Glomerular endothelial cell (primary cell): ENCODE measurements at places on chromosomes 3 and 15. TPM values are rescaled to one million over a fixed set of nuclear protein-coding genes. Genes with fewer than 3 reads are reported as not detected.

- no peak for DNase-seq
Observed at GRCh38 chr3:187085933-187086332, 53.4 kb downstream of the RPL39L start.

Gene CNTN4
- 0.12 and 0.19 TPM in 2 replicates for total RNA-seq

DNA sequence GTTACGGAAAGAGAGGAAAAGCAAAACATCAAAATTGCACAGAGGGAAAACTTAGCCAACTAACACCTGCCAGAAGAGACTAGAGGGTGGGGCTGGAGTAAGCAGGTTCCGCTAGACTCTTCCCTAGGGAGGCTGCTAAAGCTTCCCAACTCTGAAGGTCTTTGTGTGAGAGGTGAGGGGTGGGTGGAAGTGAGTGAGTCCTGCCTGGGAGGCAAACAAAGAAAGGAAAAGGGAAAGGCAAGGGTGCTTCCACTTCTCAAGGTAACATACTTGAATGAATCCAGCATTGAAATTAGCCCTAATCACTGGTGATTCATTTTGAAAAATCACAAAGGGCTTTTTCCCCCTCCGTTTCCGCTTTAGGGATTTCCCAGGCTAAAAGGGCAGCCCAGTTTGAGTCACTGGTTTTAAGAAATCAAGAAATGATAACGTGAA, 220.5 kb upstream of the ADAMTS9 start:
- no peak for DNase-seq

DNA sequence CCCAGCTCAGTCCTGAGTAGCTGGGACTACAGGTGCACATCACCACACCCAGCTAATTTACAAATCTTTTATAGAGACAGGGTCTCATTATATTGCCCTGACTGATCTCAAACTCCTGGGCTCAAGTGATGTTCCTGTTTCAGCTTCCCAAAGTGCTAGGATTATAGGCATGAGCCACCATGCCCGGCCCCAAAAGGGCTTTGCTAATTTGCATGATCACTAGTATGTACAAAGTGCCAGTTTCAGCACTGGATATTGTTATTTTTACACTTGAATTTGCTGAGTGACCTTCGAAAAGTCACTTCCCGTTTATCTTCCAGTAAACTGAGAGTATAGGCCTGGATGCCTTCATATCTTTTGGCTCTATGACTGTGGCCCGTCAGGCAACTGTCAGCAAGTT, 12.2 kb downstream of the CLN6 start:
- DNase-seq: no peak

DNA sequence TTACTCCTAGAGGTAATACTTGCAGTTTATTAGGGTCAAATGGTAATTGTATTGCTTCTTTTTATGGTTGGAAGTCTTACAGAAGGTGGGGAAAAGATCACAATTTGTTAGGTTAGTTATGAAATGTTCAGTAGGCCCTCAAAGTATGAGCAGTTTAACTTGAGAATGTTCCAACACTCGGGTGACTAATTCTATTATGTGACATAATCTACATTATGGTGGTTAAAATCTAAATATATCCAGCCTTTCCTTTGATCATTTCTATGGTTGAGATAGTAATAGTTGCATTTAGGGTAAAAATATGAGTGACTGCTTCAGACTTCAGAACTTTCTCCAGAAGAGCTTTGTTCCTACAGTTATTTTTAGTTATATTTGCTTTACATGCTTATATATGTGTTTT, 19.6 kb upstream of the FBXO22 start:
- no peak for DNase-seq

Gene SAMMSON
- not detected in 2 replicates for total RNA-seq

Gene DNAJA4
- 10.2 and 12.2 TPM in 2 replicates for total RNA-seq

Gene ZNF501
- total RNA-seq: 2.2 and 4.0 TPM in 2 replicates

Gene SYNPR
- not detected in 2 replicates for total RNA-seq

Gene CCDC174
- total RNA-seq: 5.5 and 11.4 TPM in 2 replicates

DNA sequence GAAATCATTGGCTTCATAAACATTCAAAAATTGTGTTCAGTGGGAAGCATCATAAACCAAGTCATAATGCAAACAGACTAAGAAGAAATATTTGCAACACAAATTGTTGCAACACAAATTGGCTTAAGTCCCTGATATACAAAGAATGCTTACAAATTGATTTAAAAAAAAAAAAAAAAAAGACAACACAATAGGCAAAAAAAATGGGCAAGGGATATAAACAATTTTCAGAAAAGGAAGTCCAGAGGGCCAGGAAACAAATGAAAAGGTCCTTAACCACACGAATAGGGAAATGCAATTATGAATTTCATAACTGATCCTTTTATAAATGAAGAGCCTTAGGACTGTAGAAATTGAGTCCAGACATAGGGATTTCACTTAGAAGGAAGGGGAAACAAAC, 98.9 kb downstream of the LRRK1 start:
- DNase-seq: no peak

Gene ROPN1
- total RNA-seq: not detected in 2 replicates

DNA sequence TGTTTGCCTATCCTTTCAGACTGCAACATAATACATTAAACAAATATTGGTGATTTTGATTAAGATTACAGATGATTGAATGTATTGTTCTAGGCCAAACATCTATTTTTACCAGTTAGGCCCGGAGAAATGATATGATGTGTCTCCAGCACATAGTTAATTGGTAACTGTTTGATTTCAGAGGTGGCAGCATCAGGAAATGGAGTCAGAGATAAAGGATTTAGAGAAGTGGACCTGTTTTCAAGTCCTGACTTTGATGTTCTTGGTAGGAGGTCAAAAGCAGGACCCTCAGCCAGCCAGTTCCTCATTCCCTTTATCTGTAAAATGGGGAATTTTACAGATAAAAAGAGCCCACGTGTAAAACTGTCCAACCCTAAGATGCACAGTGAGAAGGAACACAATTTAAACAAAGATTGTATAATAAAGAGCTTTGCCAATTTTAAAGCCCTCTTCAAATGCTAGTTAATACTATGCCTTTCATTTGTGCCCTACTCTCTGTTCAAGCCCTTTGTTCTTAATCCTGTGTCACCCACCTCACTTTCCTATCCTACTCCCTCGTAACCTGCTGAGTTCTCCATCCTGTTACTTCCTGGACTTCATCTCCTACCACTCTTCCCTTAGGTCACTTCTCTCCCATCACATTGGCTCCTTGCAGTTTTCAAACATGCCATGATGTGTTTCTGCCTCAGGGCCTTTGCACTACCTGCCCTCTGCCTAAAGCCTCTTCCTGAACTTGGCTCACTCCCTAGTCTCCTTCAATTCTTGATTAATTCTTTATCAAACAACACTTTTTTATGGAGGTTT, 2.5 kb downstream of the TMEM212 start:
- DNase-seq: no peak

- DNase-seq: no peak
Observed at GRCh38 chr3:37029111-37029510, 35.8 kb downstream of the MLH1 start.

DNA sequence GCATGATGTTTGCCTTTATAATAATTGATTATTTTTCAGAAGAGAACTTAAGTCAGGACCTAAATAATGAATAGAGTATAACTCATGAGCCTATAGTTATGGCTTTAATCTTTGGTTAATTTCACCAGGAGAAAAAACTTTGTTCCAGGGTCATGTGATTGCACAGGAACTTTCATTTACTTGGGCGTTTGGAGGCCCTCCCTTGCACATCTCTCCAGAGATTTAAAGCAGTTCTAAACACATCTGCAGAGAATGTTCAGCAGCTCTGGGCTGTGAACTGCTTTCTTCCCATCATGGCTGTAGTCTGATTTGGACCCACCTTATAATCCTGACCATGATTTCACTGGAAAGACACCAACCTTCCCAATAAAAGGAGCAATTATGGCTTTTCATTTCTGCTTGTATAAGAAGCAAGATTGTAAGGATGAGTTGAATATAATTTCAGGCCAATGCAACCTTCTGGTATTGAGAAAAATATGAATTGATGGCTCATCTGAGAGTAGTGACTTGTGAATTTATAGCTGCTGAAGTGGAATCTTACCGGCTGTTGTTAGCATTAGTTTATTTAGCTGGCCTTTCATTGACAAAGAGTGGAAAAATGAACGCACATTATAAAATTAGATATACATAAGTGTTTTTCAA, 80.9 kb upstream of the PRTG start:
- no peak for DNase-seq

DNA sequence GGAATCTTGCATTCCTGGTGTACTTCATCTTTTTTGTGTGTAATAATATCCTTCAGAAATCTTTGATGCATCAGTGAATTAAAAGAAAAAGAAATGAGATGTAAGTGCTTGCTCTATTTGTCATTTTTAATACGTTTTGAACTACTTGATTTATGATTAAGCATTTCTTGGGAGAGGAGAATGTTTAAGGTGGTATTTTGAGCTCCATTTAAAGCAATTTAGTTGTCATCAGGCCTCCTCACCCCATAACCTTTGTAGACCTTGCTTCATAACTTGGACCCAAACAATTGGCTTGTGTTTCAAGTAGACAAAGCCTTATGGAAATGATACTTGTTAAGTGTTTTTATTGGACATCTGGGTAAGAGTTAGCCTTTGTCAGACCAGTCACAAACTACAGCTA, 87.1 kb upstream of the VEPH1 start:
- DNase-seq: no peak

GRCh38 chr15:81785181-81785580, 260.6 kb downstream of the MEX3B start:
- DNase-seq: no peak

- no peak for DNase-seq
Observed at GRCh38 chr3:139533781-139534454, 5.6 kb downstream of the RBP1 start.

DNA sequence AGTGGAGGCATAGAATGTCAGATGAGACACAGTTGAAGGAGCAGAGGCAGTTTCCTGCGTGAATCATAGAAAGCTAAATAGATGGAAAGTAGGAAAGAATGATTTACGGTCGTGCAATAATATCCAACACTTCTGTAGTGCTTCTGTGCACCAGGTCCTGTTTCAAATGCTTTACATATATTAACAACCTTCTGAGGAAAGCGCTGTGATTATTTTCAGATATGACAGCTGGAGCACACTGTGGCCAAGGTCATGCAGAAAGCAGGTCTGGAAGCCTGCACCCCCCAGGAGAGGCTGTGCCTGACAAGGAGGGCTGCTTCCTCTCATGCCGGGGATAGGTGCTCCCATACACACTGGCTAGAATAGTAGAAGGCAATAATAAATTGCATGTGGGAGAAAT, 104.5 kb downstream of the CHRNA7 start:
- DNase-seq: no peak

- no peak for DNase-seq
Observed at GRCh38 chr15:38217788-38218609, 34.6 kb upstream of the SPRED1 start.

DNA sequence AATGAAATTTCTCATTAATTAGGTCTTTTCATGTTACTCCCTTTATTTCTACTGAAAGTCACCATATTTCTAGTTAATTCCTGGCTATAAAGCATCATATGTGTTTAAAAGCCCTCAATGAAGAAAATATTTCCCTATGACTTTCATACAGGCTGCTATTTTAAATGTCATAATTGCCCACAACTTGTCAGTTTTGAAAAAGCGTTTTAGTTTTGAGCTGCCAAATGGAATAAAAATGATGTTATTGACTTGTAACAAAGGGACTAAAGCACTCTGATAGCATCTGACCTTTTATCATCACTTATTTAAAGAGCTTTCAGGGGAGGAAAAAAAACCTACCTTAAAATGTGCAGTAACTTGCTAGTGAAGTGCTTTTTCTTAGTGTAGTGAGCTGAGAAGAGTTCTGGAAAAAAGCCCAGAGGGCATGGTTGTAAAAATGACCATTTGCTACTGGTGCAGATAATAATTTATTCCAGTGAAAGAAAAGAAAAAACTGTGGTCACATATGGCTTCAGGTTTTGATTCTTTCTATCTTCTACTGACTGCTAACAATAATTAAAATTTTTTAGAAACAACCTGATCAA, 877.2 kb downstream of the CADM2 start:
- DNase-seq: no peak

Gene GOLGA8T
- 0.23 TPM in 1 of 2 replicates, not detected in the other for total RNA-seq

Gene SRGAP3
- total RNA-seq: 0.05 and 0.76 TPM in 2 replicates

Gene LIPC
- total RNA-seq: 0.12 TPM in 1 of 2 replicates, not detected in the other

- no peak for DNase-seq
Observed at GRCh38 chr15:66999046-66999968, 66.1 kb upstream of the SMAD3 start.

- DNase-seq: no peak
Observed at GRCh38 chr15:73682600-73683090, 1.5 kb upstream of the CD276 start.

GRCh38 chr15:77989296-77990143, 88.0 kb downstream of the TBC1D2B start:
- no peak for DNase-seq

- DNase-seq: peak; percentile 82
Observed at GRCh38 chr15:52730173-52730572, 51.0 kb upstream of the ATOSA start.

Gene ITIH1
- total RNA-seq: not detected in 2 replicates

DNA sequence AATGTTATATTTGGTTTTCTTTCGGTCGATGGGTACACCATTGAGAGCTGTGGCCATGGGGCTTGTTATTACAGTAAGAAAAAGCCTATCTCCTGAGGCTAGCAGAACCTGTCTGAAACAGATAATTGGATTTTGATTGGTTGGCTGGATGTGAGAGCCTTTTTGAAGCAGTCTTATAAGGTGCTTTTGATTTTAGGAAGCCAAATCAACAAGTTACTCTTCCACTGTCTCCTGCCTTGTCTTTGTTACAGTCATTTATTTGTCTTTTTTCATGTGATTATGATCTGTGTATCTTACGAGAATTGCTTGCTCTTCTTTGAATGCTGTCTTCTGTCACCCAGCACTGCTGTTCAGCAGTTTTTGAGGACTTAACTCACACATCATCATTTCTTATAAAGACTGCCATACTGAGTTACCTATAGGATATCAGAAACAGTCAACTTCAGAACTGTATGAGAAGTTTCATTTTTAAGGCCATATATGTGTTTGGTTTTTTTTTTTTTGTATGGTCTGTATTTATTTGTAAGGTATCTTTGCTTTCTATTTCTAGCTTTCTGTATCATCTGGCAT, 51.1 kb downstream of the MEF2A start:
- no peak for DNase-seq

Gene LTK
- total RNA-seq: 0.24 and 0.70 TPM in 2 replicates

Gene CHRNA7
- total RNA-seq: 2.3 and 4.8 TPM in 2 replicates

DNA sequence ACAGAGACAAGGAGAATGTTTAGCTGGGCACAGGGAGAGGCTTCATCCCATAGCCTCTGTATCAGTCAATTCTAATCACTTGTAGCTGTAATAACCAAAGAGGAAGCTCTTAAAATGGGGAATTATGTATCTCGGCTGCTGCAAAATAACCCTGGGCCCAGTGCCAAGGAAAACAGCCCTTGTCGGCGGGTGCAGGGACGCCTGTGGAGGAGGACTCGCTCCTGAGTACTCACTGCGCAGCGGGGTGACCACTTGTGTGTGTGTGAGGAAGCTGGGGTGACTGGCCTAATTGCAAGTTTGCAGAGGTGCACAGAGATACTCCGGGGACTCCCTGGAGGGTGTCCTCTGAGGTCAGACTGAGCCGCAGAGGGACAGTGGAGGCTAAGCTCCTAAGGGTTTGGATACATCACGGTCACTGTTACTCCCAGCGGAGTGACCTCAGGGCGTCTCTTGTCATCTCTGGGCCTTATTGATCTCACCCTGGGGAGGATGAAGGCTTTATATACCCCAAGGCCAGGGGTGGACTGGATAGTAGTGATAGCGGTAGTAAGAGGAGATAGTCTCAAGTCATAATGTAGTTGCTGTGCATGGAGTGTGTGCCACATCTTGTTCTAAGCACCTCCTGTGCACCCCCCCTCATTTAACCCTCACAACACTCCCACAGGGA, 37.2 kb downstream of the SLC6A6 start:
- DNase-seq: no peak
